ENCODE measurements at places on chromosomes 4 and X.

DNA sequence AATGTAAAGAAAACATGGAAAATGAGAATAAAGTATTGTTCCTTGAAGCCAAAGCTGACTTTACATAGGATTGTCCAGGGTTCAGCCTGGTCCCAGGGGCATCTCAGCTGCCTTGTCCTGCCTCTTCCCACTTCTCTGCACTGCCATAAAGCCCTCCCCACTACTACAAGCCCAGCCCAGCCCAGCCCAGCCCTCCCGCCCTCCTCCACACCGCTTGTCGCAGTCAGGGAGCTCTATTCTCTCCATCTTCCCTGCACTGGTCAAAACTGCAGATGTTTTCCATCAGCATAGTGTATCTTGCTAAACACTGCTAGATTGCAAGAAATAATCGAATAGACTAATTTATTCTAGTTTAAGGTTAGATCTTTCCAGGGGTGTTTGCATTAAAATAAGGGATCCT is 100.3 kb downstream of the TENM3 start:
- no peak for DNase-seq

DNA sequence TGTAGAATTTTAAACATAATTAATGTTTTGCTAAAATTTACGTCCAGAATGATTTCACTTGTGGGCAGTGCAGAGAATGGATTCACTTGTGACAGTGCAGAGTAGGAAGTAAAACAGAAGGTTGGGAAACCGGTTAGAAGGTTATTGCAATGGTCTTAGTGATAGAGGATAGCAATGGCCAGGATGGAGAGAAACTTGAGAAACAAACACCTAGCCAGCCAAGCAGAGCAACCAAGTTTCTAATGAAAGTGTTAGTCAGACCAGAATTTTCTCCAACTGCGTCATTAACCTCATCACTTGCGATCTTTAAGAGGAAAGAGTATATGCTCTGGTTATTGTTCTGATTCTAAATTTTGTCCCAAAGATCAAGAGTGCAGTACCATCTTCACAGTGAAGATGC is 50.0 kb upstream of the TBC1D9 start:
- no peak for DNase-seq

DNA sequence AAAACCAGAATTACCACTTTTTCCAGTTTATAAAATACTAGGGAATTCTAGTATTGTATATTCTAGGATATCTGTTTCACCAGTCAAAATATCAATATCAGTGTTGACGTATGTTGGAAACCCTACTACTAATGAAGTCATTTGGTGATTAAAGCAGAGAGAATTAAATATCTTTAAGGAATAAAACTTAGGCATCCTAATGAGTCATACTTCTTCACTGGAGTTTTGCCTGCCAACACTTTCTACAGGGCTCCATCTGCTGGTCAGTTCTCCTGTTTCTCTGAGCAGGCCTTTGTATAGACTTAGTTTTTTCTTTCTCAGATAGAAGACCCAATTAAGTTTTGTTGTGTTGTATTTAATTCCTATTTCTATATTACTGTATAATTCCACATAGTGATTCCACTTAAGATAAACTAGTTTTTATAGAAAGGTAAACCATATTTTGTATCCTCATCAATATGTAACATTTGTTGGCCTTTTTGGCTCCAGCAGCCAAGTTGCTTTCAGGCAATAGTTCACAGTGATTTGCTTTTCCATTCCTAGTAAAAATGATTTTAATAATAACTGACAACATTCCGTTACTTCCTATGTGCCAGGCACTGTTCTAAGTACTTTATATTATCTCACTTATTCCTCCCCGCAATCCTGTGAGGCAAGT is 3.5 kb downstream of the AP1AR start:
- DNase-seq: peak; percentile 69

- no peak for DNase-seq
Observed at GRCh38 chrX:133653358-133653757, 238.1 kb upstream of the GPC4 start.

DNA sequence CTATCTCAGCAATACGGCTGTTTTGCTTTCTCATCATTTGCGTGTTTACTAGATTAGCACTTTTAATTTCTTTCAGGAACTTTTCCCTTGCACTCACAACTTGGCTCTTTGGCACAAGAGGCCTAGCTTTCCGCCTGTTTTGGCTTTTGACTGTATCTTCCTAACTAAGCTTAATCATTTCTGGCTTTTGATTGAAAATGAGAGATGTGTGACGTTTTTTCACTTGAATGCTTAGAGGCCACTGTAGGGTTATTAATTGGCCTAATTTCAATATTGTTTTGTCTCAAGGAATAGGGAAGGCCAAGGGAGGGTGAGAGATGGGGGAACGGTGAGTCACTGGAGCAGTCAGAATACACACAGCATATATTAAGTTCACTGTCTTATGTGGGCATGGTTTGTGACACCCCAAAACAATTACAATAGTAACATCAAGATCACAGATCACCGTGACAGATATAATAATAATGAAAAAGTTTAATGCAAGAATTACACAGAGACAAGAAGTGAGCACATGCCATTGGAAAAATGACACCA is 27.3 kb downstream of the MND1 start:
- no peak for DNase-seq

GRCh38 chr4:24890561-24891126 is 22.2 kb downstream of the CCDC149 start:
- no peak for DNase-seq

GRCh38 chrX:358651-359143 is 28.0 kb downstream of the PPP2R3B start:
- DNase-seq: no peak

DNA sequence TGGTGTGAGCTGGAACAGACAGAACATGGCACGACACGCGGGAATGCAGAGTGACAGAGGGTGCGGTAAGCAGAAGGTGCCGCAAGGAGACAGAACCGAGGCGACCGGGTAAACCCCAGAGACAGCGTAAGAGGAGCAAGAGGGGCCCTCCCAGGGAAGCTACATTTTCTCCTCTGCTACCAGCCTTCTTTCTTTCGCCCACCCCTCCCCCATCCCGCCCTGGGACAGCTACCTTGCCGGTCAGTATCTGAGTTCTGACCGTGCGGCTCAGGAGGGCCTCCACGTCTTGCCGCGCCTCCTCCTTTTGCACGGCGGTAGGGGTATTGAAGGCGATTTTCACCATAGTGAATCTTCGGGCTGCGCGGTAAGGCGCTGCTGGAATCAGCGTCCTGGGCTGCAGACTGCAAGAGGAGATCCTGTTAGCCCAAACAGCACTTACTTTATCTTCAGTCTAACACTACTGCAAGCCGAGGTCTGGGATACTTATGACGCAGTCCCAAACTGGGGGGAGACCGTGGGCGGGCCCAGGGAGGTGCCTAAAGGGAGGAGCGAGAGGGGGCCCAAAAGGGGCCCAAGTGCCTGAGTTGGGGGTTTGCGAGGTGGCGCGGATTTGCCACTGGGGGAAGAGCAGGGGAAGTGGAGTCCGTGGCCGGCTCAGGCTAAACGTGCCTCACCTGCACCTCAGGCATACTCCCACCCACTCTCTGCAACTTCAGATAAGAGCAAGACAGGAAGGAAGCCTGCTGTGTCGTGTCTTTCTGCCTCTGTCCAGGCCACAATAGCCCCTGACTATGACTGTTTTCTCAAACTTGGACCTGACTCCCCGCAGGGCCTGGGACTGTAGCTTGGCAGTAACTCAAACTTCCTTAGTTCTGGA is at the start of gene ITM2A:
ITM2A (minus strand) TSS at position 462 of the 877 bp plus-strand sequence; CDS start at position 343, 119 bp downstream.
- peak; percentile 27 for DNase-seq

- DNase-seq: no peak
Observed at GRCh38 chr4:184315675-184316359, 98.1 kb upstream of the ENPP6 start.

- DNase-seq: no peak
Observed at GRCh38 chr4:56050625-56051024, 101.9 kb downstream of the CEP135 start.

DNA sequence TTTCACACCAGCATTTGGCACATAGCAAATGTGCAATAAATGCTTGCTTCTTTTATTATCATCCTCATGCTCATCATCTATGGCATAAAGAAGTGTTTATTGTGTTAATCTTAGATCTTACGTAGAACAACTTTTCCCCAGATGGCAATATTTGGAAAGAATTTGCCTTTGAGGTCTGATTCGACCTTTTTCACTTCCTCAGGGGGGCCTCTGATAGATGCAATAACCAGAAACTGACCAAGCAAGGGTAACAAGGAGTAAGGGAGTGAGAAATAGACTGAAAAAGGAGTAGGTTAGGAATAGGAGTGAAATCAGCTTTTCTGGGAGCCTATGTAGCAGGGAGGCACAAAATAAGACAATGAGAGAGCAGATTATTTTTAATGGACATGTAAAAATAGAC is 70.2 kb downstream of the RRAGB start:
- no peak for DNase-seq

- DNase-seq: peak; percentile 97
Observed at GRCh38 chr4:36255577-36255976, 11.3 kb upstream of the ARAP2 start.

DNA sequence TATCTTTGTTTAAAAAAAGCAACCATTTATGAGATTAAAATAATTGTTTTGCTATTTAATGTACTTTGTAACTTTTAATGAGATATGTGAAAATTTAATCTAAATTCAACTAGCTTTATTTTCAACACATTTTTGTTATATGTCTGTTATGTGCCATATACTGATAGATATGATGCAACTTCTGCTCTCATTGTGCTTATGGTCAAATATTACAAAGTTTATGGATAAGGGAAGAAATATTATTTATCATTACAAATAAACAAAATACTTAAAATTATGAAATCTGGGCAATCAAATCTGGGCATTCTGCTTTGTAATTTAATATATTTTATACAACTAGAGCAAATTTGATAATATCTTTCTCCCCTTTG is 40.0 kb downstream of the PCDH10 start:
- no peak for DNase-seq

- DNase-seq: no peak
Observed at GRCh38 chr4:91894006-91894405, 409.8 kb upstream of the GRID2 start.

DNA sequence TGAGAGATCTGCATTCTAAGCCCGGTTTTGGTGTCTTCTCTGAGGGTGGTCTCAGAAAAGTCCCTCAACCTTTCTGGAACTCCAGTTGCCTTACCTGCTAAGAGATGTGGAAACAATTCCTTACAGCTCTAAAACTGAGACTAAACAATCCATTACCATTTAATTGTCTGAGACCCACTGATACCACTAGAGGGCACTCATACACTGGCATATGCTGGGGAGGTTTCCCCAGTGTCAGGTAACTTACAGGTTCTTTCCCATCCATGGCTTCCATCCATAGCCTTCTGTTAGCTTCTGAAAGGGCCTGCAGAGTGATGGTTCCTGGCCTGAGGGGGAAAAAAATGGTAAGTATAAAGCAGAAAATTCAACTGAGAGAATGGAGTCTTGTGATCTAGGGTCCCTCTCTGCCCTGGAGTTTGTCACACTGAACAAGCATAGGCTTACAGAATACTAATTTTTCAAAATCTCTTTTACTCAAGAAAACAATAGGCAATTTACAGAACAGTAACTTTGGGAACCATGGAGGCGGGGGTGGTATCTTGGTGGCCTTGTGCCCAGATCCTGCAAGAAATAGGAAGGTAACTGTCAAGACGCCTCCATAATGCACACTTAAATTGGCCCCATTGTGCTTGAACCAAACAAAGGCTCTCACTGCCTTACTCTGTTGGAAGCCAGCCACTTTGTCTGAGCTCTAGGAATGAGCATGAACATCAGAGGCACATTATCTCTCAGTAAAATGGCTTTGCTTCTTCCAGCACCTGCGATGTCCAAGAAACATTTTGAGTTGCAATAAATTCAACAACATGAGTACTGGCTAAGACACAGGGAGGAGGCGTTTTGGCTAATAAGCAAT is 236.1 kb downstream of the OPHN1 start:
- DNase-seq: peak; percentile 3

- DNase-seq: no peak
Observed at GRCh38 chr4:89379511-89380044, 72.0 kb upstream of the GPRIN3 start.

- no peak for DNase-seq
Observed at GRCh38 chrX:7115557-7115956, 32.0 kb upstream of the STS start.

- DNase-seq: no peak
Observed at GRCh38 chr4:160009656-160010493, 907.0 kb downstream of the RAPGEF2 start.

DNA sequence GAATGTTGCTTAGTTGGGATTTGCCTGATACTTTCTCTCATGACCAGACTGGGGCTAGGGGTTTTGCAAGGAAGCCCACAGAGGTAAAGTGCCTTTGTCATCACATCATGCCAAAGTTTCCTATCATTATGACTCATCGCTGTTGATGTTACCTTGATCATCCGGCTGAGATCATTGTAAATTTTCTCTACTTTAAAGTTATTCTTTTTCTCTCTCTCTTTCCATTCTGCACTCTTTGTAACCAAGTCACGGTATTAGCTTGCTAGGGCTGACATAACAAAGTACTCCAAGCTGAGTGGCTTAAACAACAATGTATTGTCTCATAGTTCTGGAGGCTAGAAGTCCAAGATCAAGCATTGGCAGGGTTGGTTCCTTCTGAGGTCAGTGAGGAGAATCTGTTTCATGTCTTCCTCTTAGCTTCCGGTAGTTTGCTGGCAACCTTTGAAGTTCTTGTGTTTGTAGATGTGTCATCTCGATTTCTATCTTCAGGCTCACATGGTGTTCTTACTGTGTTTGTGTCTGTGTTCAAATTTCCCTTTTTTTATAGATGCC is 113.0 kb downstream of the DTHD1 start:
- DNase-seq: no peak

- no peak for DNase-seq
Observed at GRCh38 chrX:74925225-74926088, at the start of gene NEXMIF. NEXMIF (minus strand) TSS chrX:74925452.

GRCh38 chr4:112956484-112956896 is 93.0 kb upstream of the ANK2 start:
- DNase-seq: no peak

GRCh38 chrX:135595543-135595942 is 75.1 kb downstream of the INTS6L start:
- DNase-seq: no peak

GRCh38 chr4:2927696-2928075 is 35.5 kb downstream of the NOP14 start:
- no peak for DNase-seq

- no peak for DNase-seq
Observed at GRCh38 chrX:10619425-10620046, 849 bp downstream of the MID1 start.

- DNase-seq: no peak
Observed at GRCh38 chr4:130395871-130396270, 1299.9 kb downstream of the C4orf33 start.

GRCh38 chrX:17323397-17323796 is 51.6 kb upstream of the NHS start:
- DNase-seq: no peak

DNA sequence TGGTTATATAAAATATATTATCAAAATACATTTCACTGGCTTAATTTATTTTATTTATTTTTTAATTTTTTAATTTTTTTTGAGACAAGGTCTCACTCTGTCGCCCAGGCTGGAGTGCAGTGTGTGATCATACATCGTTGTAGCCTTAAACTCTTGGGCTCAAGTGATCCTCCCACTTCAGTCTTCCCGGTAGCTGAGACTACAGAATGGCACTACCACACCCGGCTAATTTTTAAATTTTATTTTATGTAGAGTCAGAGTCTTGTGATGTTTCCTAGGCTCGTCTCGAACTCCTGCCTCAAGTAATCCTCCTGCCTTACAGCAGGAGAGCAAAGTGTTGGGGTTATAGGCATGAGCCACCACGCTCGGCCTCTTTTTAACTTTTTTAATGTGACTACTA is 143.8 kb downstream of the CEP135 start:
- DNase-seq: no peak

- DNase-seq: no peak
Observed at GRCh38 chr4:95204267-95204844, 344.4 kb downstream of the UNC5C start.

- DNase-seq: no peak
Observed at GRCh38 chr4:127580300-127580699, 52.5 kb upstream of the INTU start.

Data from AML-193 (cell line).